ENCODE measurements at places on chromosomes 2 and 18.

DNA sequence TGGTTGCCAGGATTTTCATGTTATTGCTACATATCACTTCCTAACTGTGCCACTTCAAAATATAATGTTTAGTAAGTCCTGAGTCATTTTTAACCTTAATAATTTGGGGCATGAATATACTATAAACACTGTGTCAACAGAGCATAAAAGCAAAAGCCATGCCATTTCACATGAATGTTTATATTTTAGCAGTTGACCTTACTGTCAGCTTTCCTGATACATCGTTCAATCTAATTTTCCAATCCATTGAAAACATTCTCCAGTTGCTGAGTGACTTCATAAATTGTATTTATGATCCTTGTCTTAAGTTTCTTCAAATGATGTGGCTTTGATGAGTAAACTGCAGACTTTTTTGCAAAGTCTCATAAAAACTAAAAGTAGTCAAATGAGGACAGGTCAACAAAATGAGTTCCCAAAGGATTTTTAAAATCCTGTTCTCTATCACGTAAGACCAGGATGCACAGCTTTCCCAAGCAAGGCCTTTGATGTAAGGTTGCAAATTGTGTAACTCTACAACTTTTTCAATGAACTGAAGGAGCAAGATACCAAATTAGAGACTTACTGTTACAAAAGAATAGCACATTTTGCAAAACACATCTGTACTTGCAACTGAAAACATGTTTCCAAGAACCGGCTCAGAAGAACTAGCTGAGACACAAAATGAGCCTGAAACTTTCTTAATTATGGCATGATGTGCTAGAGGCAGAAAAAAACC is 117.7 kb downstream of the SATB2 start:
- DNase-seq: no peak

DNA sequence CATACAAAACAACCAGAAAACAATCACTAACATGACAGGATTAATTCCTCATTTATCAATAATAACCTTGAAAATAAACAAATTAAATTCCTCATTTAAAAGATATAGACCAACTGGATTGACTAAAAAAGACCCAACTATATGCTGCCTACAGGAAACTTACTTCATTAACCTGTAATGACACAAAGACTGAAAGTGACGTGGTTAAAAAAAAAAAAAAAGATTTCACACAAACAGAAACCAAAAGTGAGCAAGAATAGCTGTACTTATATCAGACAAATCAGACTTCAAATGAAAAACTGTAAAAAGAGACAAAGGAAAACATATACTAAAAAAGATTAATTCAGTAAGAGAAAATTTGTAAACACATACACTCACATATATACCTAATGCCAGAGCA is 201.2 kb downstream of the CCDC178 start:
- no peak for DNase-seq

DNA sequence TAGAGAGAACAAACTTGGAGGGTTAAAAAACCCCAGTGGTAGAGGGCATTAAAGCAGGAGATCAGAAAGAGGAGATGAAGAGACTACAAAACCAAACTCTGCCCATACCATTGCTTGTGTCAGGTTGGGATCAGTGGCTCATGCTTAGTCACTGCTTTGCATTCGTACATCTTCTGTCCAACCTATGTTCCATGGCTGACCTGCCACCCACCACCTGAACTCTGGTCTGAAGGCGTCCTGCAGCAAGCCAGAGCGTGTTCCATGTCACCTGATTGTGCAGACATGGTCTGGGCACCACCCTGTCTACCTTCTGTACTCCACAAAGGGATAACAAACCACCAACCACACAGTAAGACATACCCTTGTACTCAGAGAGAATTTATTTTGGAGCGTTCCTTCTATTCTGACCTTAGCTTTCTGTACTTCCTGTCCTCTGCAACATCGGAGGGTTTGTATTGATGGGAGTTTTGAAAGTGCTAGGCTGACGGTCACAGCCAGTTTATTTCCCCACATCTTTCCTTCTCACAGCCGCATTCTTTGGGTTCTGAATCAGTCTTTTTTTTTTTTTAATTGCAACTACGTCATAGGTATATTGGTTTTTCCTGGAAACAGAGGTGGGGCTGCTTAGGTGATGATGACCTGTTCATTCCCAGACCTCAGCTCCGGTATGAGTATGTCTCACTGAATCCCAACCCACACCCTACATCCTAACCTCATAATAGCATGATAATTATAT is 88.3 kb downstream of the SOWAHC start:
- peak; percentile 79 for DNase-seq

- no peak for DNase-seq
These were observed 33.8 kb upstream of the COPS8 start for GRCh38 chr2:237051861-237052260.

DNA sequence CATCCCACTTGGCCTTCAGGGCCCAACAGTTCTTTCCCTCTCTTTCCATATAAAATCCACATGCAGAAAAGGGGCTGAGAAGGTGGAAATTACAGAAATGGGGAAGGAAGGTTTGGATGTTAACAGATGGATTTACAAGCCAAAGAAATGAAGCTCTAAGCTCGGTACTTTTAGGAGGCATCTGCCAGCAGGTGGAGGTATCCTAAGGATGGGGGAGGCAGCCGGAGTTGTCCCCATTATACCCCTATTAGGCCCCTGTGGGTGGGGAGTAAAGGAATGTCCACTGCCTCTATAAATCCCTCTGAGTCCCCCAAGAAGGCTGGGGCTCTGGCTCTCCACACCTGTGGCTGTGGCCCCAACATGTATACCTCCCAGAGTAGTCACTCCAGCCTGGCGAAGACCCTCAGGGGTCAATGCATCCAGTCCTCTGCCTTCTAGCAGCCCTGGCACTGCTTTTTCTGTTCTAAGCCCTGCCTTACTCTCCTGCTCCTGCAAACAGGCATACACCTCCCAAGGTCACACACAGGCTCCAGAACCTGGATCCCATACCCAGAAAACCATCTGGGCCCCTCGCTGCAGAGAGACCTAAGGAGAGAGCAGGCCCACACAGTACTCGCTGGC is 1.2 kb downstream of the FBXO41 start:
- no peak for DNase-seq

GRCh38 chr2:172050479-172051125 is 34.7 kb upstream of the DLX1 start:
- DNase-seq: no peak

DNA sequence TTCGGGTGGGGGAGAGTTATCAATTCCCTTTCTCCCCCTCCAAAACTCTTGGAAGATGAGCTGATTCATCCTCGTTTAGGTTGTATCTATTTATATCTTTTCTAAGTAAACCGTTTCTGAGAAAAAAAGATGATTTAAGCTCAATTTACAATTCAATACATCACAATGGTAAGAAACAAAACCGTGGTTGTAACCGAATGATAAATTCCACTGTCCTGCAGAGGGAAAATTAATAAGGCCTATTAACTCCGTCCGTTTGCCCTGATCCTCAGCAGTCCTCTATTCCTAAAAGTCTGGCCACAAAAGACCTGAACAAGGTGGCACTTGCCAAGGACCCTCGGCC is 286.2 kb downstream of the TCF4 start:
- no peak for DNase-seq

- DNase-seq: no peak
These were observed 481 bp downstream of the BCL11A start for GRCh38 chr2:60552851-60553494.

- no peak for DNase-seq
These were observed 72.1 kb downstream of the COL3A1 start for GRCh38 chr2:189046320-189046719.

DNA sequence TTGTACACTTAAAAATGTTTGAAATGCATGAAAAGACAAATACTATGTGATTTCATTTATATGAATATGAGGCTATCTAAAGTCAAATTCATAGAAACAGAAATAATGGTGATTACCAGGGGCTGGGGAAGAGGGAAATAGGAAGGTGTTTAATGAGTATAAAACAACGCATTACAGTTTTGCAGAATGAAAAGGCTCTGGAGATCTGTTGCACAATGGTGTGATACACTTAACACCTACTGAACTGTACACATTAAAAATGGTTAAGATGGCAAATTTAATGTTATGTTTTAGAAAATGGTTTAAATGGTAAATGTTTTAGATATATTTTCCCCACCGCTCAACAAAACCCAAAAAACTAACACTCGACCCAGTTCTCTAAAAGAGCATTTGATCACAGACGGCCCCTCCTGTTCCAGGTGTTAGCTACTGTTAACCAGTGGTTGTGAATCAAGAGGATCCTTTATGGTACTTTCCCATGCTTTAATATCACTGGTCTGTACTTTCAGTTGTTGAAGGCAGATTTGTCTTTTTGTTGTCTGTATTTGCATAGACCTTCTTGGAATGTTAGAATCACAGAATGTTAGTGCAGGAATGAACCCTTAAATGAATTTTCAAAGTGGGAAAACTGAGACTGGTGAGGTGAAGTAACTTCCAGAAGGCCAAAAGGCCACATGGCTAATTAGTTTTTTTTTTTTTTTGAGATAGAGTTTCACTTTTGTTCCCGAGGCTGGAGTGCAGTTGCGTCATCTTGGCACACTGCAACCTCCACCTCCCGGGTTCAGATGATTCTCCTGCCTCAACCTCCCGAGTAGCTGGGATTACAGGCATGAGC is 10.2 kb downstream of the RAB10 start:
- no peak for DNase-seq

GRCh38 chr2:191148791-191149190 is 2.0 kb downstream of the STAT4 start:
- no peak for DNase-seq

GRCh38 chr2:227054006-227054405 is 110.0 kb downstream of the COL4A4 start:
- no peak for DNase-seq

DNA sequence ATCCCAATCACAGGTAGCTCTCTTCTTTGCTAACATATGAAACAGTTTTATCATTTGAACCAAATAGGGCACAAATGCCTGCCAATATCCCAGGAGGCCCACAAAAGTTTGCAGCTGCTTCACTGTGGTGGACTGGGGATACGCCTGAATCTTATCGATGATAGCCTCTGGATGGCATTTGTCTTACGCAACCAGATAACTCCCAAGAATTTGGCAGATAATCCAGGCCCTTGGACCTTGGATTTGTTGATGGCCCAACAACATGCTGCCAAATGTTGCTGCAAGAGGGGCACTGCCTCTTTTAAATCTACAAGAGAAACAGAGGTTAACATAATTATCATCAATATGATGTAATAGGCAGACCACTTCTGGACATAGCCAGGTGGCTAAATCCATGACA is 587.1 kb upstream of the LRRTM4 start:
- DNase-seq: no peak

DNA sequence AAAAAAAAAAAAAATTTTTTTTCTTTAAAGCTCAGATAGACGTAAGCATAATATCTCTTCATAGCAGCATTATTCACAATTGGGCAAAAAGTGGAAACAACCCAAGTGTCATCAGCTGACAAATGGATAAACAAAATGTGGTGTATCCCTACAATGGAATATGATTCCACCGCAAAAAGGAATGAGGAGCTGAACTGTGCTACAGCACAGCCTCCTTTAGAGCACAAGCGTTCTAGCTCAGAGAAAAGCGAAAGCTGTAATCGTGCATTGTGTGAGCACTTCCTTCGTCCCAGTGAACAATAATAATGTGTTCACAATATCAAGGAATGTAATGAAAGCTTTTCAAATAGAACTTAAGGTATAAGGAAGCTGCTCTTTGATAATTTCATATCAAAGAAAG is 11.7 kb upstream of the CHMP1B start:
- DNase-seq: no peak

DNA sequence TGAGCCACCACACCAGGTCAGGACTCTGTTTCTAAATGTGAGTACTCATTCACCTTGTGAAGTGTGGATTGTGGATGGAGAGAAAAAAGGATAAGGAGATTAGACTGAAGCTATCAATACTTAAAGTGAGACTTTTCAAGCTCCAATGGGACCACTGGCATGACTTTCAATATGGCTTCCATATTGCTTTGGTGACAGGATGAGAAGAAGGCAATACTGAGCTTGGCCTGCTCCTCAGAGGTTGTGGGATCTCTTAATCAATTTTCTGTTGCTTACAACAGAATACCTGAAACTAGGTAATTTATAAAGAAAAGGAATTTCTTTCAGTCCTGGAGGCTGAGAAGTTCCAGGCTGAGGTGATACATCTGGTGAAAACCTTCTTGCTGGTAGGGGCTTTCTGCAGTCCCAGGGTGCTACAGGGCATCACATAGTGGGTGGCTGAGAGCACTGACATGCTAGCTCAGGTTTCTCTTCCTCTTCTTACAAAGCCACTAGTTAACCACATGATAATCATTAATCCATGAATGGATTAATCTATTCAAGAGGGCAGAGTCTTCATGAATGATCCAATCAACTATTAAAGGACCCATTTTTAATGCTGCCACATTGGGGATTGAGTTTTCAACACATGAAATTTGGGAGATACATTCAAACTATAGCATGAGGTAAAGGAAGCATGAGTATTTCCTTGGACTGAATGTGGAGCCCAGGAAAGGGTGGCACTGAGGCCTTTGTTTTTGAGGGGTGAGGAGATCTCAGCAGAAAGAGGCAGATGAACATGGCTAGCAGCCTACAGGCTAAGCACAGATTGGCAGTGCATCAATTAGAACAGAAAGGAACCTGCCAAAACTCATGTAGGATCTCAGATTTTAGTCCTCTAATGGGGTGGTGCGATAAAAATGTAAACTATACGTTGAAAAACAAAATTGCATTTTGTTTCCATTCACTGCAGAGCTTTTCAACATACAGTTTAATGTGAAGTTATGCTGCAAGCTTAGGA is 274.5 kb downstream of the PIK3C3 start:
- DNase-seq: no peak

DNA sequence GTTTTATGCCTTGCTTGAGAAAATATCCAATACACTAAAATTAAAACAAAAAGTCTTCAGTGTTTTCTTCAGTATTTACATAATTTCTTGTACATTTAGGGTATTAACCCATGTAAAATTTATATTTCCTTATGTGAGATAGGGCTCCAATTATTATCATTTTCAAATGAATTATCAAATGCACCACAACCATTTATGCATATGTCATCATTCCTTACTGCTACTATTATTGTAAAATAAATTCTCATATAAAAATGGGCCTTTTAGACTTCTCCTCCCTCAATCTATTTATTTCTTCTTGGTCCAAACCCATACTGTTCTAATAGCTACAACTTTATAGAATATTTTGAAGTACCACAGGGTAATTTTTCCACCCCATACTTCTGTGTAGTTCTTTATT is 175.3 kb upstream of the LYPD1 start:
- no peak for DNase-seq

- DNase-seq: no peak
These were observed 96.4 kb downstream of the CERS6 start for GRCh38 chr2:168552450-168552856.

- no peak for DNase-seq
These were observed 98.6 kb downstream of the CALCRL start for GRCh38 chr2:187349326-187349944.

- no peak for DNase-seq
These were observed 44.6 kb upstream of the B3GNT2 start for GRCh38 chr2:62151306-62151638.
